ENCODE measurements at places on chromosomes 2 and 18.

GRCh38 chr2:105329197-105329554 is 359 bp downstream of the TGFBRAP1 start:
- no peak for DNase-seq

DNA sequence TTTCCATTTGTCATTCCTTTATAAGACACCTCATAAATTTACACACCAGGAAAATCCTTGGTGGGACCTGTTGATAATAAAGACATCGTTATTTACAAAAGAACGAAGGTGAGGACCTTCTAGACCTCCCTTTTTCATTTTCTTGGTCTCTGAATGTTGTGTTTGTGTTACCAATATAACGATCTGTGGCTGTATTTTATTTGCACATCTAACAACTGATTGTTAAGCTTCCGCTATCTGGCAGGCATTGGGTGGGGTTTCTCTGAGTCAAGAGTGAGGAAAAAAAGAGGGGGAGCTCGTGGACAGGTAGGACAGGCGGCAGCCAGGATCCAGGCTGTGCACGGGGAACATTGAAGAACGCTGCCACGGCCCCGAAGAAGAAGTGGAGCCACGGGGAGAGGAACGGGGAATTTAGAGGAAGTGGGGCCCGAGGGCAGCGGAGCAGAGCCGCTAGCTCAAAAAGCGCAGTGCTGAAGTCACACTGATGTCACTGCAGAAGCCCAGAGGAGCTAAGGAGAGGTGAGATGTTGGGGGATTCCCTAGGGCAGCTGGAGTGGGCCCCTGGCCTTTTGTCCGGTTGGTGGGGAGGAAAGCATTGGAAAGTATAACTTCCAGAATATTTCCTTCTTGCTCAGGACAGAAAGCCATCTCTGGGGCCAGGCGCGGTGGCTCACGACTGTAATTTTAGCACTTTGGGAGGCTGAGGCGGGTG is 20.9 kb upstream of the DNMT3A start:
- DNase-seq, result no peak

GRCh38 chr2:221896505-221897151 is 324.5 kb upstream of the EPHA4 start:
- DNase-seq, result peak; percentile 9

DNA sequence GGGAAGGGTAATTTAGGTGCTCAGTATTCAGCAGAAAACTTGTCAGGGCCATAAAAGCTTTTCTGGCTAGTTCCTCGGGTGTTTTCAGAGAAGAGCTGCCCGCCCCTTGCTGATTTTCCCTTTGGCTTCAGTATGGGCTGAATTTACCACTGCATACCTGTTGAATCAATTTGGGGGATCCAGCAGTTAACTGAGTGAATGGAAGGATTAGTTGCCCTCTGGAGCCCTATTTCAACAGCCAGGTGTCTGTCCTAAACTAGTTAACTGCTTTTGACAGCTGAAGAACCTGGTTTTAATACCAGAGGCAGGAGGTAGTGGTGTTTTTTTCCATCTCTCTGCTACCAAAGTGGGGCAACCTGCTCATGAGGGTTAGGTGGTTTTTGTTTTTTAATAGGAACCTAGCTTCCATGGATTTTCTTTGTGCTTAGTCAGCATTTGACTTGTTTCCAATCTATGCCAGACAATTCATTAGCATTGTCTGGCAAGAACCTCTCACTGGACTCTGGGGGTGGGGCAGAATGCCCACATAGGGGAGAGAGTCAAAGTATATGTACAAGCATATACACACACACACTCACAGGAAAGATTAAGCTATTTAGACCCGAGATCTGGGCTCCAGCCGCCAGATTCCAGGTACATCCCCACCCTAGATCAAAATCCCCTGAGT is 166.5 kb upstream of the SIX3 start:
- DNase-seq, result no peak

DNA sequence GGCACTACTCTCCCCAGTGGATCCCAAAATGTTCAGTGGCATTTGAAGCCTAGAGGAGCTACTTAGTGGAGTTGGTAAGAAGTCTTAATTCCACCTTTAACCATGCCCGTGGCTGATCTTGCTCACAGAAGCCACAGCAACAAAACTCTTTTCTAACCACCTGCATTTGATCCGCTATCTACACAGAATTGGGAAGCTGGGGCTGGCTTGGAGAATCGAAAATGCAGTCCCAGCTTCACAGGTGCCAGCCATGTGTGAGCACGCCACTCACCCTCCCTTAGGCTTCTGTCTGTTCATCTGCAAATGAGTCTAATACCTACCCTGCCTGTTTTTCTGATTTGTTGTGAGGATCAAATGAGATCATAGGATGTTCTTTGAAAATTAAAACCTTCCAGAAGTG is 182.6 kb downstream of the BCL11A start:
- DNase-seq, result no peak
